ENCODE measurements at places on chromosomes 7 and 10. TPM values are rescaled to one million over a fixed set of nuclear protein-coding genes. Genes with fewer than 3 reads are reported as not detected.

The CNPY1 gene
- 0.10 TPM for total RNA-seq

The HABP2 gene
- not detected for total RNA-seq

The KEL gene
- 4.5 TPM for total RNA-seq

The AASS gene
- total RNA-seq, result 33.1 TPM

The SMO gene
- 28.8 TPM for total RNA-seq

The RADIL gene
- 2.2 TPM for total RNA-seq

All from skin of body (tissue), 3 donors.